Kidney glomerular epithelial cell (primary cell): ENCODE measurements at places on chromosomes 7 and 10.
A peak's percentile ranks its signal among the peaks of the same experiment; 100 is the strongest.

GRCh38 chr10:116780691-116781205 lies 38.4 kb upstream of the HSPA12A start:
- DNase-seq: no peak

DNA sequence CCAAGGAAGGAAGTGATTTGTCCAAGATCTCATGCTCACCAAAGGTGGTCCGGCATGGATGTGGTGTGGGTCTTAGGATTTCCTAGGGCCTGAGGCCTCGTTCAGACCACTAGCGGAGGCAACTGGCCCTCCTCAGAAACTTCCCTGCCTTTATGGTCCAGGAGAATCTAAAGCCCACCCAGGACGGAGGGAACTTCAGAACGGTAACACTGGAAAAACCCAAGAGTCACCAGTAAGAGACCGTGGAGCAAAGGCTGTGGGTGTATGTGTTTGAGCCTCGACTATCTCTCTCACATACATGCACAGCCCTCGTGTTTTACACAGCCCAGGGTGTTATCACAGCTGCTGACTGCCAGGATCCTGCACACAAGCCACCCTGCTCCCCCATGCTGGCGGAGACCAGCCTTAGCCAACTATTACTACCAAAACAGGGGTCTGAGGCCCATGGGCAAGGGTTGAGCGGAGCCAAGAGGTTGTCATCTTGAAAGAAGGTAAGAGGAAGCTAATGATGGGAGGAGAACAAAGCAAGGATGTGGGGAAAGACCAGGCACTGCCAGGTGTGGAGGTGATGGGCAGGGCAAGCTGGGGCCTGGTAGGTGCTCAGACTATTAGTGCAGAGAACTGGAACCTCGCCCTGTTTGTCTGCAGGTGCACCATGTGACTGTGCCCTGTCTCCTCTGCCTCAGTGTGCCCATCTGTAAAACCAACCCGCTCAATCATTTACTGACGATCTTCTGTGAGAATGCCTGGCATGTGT lies 170.2 kb upstream of the ZMIZ1 start:
- no peak for DNase-seq

DNA sequence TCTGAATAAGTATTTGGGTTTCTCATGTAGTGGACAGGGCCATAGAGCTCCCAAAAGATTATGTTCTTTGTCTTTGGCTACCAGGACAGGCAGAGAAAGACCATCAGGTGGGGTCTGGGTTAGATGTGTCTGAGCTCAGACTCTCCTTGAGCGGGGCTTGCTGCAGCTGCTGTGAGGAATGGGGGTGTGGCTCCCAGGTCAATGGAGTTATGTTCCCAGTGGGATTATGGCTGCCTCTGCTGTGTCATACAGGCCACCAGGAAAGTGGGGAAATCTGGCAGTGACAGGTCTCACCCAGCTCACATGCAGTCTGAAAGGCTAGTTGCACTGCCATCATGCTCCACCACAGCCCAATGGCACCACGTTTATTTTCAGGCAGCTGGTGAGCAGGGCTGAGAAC lies 97.0 kb upstream of the FERD3L start:
- no peak for DNase-seq

GRCh38 chr10:102652170-102652916 lies 8.1 kb downstream of the TRIM8 start:
- DNase-seq: no peak

- no peak for DNase-seq
Observed at GRCh38 chr7:133675510-133676218, 422.8 kb downstream of the EXOC4 start.

DNA sequence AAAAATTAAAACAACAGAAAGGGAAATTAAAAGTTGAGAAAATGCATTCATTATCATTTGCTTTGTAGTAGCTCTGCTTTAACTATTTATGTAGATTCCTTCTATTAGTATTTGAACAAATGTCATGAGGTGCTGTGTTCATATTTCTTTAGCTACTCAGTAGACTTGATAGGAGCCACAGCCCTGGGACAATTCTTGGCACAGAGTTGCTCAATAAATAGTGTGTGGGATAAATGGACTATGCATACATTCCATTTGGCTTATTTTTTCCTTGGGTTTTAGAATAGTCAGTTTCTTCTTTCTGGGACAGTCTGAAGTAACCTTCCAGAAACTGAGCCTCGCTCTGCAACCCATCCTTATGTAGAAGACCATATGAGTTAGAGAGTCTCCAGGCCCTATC lies 13.4 kb downstream of the RPP30 start:
- DNase-seq: no peak

DNA sequence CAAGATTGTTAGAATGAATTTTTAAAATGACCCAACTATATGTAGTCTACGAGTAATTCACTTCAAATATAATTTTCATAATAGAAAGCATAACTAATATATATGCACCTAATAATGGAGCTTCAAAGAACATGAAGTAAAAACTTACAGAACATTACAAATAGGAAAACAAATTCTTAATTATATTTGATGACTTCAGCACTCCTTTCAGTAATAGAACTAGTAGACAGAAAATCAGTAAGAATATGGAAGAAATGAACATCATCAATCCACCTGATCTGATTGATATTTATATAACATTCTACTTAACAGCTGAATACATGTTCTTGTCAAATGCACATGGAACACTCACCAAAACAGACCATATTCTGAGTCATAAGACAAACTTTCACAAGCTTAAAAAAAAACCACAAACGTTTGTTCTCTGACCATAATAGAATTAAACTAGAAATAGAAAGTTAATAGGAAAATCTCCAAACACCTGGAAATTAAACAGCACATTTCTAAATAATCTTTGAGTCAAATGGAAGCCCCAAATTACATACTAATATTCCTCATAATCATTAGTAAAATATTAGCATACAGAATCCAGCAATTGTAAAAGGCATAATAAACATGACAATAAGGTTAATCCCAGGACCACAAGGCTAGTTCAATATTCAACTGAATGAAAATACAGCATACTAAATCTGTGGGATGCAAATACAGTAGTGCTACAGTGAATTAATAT lies 48.0 kb downstream of the BRAF start:
- DNase-seq: peak; percentile 39

GRCh38 chr7:144148224-144148827 lies 25.4 kb downstream of the OR2A14 start:
- no peak for DNase-seq

GRCh38 chr10:119026301-119027110 lies 3.0 kb upstream of the NANOS1 start:
- no peak for DNase-seq

GRCh38 chr7:8282871-8283270 lies 20.9 kb upstream of the ICA1 start:
- no peak for DNase-seq

GRCh38 chr10:113414543-113414942 lies 138.3 kb upstream of the HABP2 start:
- no peak for DNase-seq

DNA sequence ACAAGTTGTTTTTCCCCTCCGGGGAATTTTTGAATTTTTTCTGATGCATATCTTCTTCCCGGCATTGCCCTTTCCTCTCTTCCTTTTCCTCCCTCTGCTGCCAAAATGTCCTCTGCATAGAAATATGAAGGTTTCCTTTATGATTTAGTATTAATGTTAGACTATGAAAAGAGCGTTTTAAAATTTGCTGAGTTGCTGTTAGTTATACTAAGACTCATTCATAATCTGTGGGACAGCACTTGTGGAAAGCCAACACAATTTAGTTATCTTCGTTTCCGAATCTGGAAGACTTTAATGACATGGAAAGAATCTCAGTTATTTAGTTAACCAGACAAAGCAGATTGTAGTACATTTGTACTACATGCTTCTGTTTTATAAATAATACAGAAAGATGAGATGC lies 25.0 kb downstream of the POU6F2 start:
- DNase-seq: no peak

DNA sequence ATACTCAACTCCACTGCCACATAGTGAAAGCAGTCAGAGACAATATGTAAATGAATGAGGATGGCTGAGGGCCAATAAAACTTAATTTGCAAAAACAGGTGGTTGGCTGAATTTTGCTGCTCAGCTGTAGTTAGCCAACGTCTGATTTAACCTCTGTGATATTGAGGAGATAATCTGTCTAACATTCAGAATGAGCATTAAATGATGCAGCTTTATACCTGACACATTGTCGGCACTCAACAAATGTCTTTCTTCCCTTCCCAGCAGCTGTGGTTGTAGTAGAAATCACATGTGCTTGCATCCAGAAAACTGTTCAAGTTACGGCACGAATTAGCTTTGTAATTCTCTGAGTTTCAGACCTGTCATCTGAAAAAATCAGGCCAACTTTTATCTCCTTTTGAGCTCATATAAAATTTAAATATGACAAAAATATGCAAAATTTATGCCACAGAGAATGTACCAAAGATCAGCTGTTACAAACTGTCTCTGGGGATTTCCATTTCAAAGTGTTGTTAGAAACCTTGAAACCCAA lies 1239.7 kb downstream of the GATA3 start:
- no peak for DNase-seq

- DNase-seq: no peak
Observed at GRCh38 chr7:147607157-147607800, 983.3 kb upstream of the C7orf33 start.

DNA sequence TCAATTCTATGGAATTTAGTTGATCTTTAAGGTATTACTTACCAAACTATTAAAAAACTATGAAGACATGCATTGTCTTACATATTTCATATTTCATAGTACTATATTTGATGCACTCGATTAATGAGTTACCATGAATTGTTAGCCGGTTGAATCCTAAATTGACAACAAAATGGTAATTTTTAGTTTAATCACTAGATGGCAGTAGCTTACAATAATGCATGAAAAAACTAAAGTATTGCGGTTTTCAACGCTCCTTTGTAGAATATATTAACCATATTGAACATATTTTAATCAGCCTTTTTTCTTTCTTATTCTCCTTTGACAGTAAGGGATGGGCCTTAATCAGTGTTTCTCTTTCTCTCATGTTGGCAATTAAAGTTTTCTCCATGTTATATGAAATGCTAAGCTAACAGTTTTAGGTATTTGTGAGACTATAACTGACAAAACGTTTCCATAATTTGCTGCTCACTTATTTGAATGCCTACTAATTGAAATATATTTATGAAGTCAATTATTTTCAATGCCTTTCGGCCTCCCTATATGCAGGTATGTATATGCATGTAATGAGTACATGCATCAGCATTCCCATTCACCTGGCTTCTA lies 48.5 kb upstream of the ARL4A start:
- peak; percentile 56 for DNase-seq

DNA sequence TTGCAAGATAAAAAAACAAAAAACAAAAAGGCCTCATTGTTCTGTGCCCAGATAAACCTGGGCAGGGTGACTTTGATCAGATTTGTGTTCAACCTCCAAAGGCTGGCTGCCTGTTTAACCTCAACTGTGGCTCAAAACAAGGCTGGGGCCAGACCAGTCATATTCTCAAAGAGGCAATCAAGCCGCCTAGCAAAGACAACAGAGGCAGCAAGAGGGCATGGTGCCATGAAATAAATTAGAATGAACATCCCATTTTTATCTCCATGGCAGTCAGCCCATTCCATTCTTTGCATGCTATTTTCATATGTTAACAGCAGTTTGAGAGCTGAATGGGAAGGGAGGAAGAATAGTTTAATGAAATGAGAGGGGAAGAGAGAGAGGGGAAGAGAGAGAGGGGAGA lies 1150.3 kb downstream of the TYW1 start:
- DNase-seq: no peak

- no peak for DNase-seq
Observed at GRCh38 chr7:22545529-22545928, 45.5 kb upstream of the STEAP1B start.

DNA sequence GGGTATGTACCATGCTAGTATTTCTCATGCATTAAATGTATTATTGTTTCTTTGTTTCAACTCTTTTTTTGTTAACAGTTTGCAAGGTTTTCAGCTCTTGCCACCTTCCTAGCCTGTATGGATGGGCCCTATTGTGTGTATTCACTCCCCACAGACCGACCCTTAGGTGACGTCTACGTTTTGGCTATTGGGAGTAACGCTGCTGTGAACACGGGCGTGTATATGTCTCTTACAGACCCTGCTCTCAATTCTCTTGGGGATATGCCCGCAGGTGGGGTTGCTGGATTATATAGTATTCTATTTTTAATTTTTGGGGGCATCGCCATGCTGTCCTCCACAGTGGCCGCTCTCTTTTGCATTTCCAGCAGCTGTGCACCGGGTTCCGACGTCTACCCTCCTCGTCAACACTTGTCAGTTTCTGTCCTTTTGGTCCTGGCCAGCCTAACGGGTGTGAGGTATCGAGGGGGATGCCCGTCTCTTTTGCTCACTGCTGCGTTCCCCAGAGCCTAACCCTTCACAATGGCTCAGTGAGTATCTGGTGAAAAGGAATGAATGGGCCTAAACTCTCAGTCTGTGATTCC lies 64.1 kb upstream of the GNA12 start:
- DNase-seq: no peak

DNA sequence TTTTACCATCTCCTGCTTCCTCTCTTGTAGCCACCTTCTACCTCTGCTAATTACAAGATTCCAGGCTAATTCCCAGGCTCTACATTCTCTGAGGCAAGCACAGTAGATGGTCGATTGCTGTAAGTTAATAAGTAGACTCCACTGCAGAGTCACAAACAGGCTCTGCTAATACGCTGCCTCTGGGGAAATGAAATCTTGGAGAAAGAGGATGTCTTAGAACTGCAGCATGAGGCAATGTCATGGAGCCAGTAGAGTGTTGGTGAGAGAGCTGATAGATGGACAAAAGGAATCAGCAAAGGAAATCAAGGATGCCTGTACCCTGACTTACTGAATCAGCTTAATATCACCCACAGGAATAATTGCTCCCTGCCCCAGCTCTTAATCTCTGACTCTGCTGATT lies 1260.3 kb downstream of the XPNPEP1 start:
- no peak for DNase-seq

DNA sequence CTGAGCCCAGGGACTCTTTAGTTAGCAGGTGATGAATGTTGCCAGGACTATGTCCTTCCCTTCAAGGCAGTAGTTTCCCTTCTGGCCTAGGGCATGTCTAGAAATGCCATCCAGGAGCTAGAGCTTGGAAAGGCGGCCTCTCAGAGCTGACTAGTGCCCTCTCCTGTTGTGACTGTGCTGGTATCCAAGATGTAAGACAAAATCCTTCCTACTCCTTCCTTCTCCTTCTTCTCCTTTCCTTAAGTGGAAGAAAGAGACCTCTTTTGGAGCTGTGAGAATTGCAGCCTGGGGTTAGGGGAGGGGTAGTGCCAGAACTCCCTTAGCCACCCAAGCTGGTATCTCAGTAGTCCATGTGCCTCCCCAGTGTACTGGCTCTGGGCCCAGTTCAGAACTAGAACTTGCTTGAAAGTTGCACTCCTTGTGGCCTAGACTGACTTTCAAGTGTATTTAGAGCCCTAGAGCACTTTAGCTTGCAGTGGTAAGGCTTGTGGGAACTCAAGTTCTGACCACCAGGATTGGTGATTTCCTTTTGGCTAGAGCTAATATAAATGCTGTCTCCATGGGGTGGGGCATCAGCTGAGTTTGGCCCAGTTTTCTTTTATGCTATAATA lies 118.8 kb downstream of the NPSR1 start:
- DNase-seq: no peak

- DNase-seq: no peak
Observed at GRCh38 chr7:95397381-95397780, 1.2 kb upstream of the PON3 start.
